ENCODE measurements at places on chromosomes 6 and 20.

DNA sequence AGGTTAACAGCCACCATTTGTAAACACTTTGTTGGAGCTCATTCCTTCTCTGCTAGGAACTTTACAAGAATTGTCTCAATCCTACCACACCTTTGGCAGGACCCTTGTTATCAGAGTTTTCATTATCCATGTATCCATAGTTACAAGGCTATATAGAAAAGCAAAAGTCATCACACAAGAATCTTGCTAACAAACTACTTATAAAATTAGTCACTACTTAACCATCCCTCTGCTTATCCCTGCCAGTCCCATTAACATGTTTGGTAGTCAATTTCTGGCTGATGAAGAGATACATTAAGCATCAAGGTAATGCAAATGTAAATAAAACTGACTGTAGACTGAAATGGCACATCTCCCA, 10.4 kb downstream of the ZSWIM3 start:
- DNase-seq = no peak

- DNase-seq = no peak
These were observed 78.3 kb downstream of the MAFB start for GRCh38 chr20:40610730-40611129.

GRCh38 chr6:160430751-160431150, 82.6 kb downstream of the SLC22A3 start:
- no peak for DNase-seq

- no peak for DNase-seq
These were observed 9.4 kb downstream of the ACSS1 start for GRCh38 chr20:25048519-25048952.

DNA sequence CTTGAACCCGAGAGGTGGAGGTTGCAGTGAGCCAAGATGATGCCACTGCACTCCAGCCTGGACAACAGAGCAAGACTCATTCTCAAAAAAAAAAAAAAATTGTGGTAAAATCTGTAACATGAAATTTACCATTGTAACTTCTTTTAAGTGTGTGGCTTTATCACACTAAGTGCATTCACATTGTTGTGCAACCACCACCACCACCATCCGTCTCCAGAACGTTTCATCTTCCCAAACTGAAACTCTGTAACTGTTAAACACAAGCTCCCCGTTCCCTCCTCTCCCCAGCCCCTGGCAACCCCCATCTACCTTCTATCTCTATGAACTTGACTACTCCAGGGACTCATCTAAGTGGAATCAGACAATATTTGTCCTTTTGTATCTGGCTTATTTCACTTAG, 29.7 kb downstream of the PDRG1 start:
- no peak for DNase-seq
